ENCODE measurements at places on chromosomes 5 and 9.
A peak's percentile ranks its signal among the peaks of the same experiment; 100 is the strongest.

DNA sequence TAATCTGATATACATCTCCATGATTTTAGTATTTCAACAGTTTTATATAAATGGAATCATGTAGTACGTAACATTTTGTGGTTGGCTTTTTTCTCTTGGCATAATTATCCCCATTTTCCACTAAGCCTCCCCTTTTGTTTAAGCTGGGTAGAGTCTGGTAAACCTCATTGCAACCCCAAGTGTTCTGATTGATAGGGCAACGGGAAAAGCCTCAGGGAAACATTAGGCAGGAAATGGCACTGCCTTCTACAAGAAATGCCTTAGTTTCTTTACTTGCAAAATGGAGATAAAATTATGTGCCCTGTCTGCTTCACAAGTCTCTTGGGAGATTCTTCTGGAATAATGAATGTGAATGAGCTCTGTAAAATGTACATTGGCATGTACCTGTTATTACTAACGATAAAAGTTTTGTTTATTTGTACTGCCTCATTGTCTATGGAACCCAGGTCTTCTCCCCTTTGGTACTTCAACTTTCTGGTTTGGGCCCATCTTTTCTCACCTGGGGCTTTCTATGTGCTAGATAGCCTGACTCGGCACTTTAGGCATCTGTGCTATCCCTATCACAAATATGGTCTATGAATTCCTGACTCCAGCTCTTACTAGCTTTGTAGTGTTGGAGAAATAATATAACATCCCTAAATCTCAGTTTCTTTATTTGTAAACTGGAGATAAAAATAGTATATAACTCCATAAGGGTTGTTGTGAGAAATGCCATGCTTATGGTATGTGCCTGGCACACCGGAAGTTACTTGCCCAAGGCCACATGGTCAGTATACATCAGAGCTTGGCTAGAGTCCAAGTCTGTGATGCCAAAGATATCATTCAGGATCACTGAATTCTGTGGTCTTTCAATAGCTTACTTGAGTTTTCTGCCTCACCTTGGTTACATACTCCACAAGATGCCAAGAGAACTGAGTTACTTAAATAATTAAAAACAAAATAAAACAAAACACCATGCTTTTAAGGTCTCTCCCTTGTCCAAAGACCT lies 48.2 kb upstream of the ZNF169 start:
- no peak for DNase-seq

GRCh38 chr5:73338256-73339050 lies 110.1 kb downstream of the FOXD1 start:
- DNase-seq, result no peak

DNA sequence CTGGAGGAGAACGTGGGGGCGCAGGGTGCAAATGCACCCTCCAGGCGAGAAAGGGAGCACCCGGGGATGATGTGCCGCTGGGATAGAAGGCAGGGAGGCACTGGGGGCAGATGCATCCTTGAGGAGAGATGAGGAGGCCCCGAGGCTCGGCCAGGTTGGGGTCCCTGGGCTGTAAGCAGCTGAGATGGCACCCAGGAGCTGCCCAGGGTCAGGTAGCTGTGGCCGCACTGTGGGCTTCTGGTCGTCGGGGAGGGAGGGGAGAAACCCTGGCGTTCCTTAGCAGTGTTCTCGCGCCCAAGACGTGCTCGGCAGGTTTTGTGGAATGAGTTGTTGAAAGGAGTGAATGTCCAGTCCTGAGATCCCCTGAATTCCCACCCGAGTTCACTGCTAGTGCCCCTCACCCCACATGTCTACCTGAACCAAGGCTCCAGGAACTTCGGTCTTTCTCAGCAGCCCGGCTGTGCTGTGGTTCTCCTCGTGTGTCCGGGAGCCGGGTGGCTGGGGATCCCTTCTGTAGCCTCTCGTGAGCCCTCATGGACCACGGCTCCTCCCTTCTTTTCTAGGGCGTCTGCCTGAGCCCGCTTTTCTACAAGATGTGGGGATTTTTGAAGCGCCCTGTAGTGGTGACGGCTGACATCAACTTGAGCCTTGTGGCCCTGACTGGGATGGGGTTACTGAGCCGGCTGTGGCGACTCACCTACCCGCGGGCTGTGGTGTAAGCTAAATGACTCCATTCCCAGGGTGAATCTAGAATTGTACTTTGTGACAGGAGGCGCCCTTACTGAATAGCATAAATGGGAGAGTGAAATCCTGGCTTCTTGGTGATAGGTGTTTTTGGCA lies 1.1 kb downstream of the POMT1 start:
- DNase-seq, result peak; percentile 60

DNA sequence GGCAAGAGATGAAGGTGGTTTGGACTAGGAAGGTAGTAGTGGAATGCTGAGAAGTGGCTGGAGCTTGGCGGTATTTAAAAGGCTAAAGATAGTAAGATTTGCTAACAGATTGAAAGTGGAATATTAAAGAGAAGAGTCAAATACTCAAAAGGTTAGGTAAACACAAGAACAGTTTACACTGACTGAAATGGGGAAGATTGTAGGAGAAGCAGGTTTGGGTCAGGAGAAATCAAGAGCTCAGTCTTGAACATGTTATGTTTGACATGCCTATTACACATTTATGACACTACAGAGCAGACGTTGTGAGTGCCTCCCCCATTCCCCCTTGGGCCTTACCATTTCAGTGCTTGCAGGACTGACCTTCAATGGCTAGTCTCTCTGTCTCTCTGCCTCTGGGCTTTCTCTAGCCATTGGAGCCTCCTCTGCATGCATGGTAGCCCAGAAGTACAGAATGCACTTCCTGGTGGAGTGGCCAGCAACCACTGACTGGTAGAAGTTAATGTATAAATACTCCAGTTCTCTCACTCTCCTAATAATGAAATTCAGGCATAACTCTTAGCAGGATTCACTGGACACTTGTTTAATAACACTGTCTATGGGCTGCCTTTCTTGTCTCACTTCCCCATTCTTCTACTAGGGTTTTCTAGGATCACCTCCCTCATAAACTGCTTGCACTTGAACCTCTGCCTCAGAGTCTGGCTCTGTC lies 56.8 kb downstream of the HMGCS1 start:
- no peak for DNase-seq

DNA sequence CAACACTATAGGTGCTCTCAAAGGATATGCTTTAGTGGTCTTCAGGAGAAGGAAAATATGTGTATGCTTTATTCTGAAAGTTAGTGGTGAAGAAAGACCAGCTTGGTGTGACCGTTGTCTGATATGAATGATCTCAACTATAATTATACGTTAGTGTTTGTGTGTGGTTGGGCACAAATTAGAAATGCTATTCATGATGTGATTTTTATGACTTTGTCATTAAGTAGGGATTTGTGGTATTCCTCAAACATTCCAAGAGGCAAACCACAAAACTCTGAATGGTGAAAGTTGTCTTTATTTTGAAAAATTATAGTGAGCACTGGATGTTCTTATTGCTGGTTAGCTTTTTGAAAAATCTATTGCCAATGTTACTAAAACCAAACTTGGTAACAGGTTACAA lies 6.2 kb upstream of the F2R start:
- no peak for DNase-seq

DNA sequence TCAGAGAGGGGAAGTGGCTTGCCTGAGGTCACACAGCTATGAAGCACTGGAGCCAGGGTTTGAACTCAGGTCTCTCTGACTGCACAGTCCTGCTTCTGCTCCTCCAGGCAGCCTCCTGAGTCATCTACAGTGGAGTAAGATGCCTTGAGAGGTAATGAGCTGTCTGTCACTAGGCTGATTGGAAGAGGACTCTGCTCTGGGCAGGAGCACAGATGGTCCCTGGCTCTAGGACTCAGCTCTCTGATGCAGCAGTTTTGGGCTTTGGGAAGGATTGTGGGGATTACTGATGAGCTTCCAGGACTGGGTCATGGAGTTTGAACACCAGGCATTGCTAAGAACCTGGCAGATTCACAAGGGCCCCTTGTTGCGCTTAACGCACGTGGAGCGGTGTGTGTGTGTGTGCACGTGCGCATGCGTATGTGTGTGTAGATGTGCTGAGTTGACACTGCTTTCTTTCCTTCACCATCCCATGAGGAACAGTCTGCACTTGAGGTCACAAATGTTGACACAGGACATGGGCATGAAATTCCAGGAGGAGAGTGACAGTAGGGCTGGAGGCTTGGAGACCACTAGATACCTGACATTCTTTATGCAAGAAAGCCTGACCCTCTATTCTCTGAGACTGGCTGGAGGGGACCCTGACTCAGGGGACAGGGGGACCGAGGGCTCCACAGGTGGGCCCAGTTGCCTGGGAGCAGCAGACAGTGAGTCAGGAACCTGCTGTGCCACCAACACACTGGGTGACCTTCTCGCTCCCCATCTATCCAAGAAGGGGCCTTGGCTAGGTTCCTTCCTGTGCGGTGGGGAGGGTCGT lies 170.5 kb downstream of the RGS3 start:
- no peak for DNase-seq

GRCh38 chr5:44372028-44372427 lies 17.2 kb downstream of the FGF10 start:
- DNase-seq, result no peak

DNA sequence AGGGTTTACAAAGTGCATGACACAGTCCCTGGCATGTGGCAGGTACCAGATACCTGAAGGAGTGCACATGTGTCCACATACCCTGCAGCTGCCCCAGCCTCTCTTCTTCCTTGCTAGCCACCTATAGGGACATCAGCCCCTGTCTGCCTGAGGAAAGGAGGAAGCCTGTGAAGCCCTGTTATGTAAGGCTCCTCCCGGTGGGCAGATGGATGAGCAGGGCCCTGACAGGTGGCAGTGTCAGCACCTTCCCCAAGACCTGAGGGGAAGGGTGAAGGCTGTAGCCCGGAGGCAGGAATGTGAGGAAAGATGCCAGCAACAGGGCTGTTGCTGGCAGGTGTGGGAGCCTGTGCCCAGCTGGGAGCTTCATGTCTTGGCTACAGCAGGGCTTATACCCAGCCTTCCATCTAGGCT lies 21.7 kb downstream of the TCF7 start:
- DNase-seq, result no peak

DNA sequence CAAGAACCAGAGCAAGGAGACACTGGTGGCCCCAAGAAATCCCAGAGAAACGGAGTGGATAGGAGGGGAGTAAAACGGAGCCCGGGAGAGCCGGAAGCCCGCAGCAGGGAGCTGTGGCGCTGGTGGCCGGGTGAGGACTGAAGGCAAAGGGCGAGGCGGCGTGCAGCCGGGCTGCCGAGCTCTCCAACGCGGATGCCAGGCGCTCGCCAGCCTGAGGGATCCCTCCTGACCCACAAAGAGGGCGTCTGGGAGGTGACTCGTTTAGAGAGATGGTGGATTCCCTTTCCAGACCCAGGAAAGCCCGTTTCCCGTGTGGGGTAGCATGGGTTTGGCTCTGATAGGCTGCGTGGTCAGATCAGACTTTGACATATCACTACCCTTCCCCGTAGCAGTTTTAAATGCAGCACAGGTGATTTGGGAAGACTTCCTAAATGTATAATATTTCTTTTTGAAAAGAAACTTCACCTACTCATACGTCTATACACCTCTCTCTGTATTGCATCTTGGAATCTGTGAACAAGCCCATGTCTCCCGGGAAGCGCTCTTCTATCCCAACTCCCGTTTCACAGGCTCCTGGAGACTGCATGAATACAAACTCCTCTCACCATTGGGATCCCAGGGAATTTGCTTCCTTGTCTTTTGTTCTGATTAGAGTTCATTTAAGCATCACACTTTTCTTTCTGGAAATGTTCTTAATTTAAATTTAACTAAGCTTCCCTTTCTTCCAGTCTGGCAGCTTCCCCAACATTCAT lies 158.1 kb downstream of the C9orf152 start:
- no peak for DNase-seq

DNA sequence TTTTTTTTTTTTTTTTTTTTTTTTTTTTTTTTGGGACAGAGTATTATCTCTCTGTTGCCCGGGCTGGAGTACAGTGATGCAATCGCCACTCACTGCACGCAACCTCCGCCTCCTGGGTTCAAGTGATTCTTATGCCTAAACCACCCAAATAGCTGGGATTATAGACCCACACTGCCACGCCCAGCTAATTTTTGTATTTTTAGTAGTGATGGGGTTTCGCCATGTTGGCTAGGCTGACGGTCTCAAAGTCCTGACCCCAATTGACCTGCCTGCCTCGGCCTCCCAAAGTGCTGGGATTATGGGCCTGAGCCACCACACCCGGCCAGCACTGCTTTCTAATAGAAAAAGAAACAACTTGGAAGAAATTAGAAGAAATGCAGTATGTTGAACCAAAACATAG lies 39.2 kb downstream of the TTC1 start:
- DNase-seq, result no peak

DNA sequence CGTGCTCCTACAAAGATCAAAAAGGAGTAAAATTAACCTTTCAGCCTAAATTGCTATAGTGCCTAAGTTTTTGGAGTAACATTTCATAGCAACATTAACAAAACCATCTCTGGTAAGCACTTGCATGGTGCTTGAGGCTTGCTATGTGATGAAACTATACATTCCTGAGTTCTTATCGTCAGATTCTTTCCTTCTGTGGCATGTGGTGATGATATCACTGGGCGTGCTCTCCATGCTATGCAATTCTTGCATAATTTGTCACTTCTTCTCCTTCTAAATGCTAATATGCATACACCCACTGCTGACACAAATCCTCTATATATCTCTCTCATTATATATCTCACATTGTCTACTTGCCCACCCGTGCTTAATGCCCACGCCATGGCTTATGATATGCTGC lies 2019.9 kb downstream of the MAT2B start:
- no peak for DNase-seq

GRCh38 chr5:128334010-128334716 lies 203.9 kb downstream of the FBN2 start:
- no peak for DNase-seq

- no peak for DNase-seq
Observed at GRCh38 chr9:21873540-21874221, 71.2 kb downstream of the MTAP start.

DNA sequence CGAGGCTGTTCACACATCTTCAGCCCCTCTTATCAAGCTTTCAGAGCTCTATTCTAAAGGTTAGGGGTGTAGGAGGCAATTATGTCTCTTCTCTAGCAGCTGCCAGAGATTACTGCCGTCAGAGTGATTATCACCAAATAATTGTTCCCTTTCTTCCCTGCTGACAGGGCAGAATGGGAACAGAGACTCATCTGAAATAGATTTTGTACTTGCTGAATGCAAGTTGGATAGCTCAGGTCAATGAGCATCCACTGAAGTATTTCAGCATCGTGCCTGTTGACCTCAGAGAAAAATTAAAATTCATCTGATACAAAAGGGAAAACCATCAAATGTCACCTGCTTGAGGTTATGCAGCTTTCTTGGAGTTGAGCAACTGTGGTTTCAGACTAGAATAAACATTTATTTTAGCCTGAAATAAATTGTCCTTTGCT lies 213.7 kb upstream of the MAP3K1 start:
- no peak for DNase-seq

DNA sequence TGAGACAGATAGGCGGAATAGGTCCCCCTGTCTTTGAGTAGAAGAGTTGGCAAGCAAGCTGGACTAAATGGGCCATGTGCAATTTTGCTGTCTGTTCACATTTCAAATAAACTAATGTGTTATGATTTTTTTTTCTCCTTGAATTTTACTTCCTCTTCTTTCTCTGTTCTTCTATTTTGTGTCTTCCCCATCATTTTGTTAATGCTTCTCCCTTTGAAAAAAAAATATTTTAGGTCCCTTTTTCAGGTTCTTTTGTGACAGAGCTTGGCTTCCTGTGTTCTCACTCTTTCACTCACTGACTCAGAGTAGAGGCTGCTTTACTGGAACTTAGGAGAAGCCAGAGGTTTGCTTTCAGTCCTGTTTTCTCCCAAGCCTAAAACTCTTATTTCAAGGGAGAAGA lies 48.1 kb downstream of the PTCD2 start:
- DNase-seq, result no peak

- no peak for DNase-seq
Observed at GRCh38 chr5:16869821-16870796, 66.0 kb downstream of the MYO10 start.

Measured in CD4-positive, alpha-beta T cell treated with Interleukin-21 for 1 hour (primary cell).